Endodermal cell (in vitro differentiated cells): ENCODE measurements at places on chromosomes 1 and 21.

GRCh38 chr1:213103377-213104306 is 52.6 kb downstream of the RPS6KC1 start:
- no peak for DNase-seq

- DNase-seq = peak; percentile 72
These were observed 1323.2 kb downstream of the AMY1C start for GRCh38 chr1:105072850-105073249.

GRCh38 chr1:92577261-92577895 is 90.7 kb upstream of the GFI1 start:
- no peak for DNase-seq

DNA sequence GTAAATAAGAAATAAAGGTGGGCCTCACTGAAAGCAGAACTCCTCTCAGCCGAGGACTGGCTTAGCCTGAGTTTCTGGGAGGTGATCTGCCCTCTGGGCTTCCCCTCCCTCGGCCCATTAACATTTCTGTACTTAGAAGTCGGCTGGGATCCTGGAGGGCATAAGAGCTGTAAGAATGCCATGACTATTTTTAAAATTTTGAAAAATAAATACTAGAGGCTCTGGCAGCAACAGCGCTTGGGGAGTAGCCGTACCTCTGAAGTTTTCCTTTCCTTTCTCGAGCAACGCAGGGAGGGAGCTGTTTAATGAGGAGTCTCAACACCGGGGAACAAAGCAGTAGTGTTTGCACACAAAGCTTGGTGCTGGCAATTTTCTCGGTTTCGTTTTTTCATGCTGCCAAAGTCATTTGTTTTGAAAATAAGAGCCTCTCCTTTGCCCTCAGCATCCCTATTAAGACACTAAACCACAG is 498.7 kb downstream of the SMYD3 start:
- DNase-seq = no peak

DNA sequence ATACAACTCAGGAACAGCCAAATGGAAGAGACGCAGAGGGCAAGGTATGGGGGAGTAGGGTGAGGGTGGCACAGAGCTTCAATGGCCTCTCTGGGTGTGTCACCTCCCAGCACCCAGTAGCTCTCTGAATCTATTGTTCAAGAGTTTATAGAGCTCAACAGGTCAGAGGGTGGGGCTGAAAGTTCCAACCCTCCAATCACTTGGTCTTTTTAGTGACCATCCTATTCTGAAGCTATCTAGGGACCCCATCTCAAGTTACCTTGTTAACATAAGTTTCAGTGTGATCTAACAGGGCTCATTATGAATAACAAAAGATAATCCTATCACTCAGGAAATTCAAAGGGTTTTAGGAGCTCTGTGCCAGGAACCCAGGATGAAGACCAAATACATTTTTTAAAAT is 31.2 kb upstream of the ZNF697 start:
- DNase-seq = peak; percentile 57

- peak; percentile 100 for DNase-seq
These were observed at the start of gene SPATA6 for GRCh38 chr1:48471691-48472576. Gene SPATA6, minus strand, starts transcription at chr1:48472204. Its CDS starts 196 bp downstream, at chr1:48472008.

GRCh38 chr1:42035205-42035829 is 116.6 kb upstream of the HIVEP3 start:
- DNase-seq = peak; percentile 87

GRCh38 chr1:11860587-11860986 is 1.8 kb upstream of the NPPB start:
- no peak for DNase-seq

GRCh38 chr1:150142083-150142482 is 7.6 kb upstream of the PLEKHO1 start:
- no peak for DNase-seq

DNA sequence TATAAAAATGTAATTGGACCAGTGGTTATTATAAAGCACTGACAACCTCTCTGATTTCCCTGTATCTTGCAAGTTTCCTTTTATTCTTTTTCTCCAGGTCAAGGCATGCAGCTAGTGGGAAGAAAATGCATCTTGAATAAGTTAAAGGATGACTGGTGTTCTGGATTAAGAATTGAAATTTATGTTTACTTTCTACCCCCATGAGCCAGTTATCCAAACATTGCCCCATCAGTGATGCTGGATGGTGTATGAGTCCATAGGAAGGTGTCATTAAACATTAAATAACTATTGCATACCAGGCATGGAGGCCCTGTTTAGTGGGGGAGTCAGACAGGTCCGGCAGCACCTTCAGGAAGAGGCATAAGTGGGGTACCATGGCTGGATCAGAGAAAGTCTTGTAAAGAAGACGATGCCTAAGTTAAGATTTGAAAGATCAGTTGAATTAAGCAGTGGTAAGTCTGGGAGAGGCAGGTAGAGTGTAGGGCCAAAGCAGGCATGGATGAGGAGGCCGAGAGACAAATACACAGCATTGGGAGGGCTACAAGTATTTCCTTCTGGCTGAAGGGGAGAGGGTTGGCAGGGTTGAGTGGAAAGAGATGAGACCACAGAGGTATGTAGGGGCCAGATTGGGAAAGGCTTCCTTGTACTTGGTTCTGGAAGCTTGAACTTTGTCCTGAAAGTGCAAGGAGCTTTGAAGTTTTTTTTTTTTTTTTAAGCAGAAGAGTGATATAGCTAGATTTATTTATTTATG is 5.7 kb downstream of the SZRD1 start:
- no peak for DNase-seq

DNA sequence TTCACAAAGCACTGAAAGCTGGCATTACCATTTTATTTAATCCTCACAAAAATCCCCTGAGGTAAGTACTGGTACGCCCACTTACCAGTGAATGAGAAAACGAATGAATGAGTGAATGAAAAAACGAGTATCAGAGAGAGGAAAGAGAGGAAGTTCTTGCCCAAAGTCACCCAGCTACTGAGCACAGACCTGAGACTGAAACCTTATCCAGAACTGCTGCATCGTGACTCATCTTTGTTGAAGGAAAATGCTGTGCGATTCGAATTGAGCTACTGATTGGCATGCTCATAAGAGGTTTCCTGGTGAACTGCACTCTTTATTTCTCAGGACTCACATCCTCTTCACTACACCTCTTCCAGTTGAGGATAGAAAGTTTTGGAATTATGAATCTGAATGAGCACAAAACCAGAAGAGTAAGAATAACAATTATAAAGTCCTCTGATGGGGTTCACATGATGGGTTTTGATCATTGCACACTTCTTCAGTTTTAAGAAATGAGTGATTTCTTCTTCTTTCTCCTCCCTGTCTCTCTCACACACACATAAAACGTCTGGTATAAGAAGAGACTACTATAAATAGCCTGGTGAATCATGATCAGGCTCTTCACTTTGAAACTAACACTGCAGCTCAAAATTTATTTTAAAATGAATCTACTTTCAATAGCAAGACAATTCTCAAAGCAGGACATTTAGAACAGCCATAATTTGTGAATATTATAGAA is 32.1 kb downstream of the IL12RB2 start:
- no peak for DNase-seq

DNA sequence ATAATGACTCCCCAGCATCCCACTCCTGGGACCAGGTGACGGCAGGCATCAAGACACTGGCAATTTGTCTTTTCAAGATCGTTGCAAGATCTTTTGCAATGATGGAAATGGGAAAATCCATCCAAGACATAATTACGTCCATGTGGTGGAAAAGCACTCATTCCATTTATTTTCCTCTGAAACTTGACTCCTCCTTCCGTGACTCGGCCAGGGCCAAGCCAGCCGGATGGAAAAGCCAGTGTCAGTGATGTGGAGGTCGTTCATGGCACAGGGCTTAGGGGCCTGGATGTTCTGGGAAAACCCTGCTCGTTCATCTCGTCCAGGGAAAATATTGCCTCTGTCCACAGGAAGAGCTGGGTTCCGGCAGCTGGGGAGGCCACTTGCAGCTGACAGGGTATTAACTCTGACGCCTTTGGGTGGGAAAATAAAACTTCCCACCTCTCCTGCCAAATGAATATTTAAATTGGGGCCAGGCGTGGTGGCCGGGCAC is 46.2 kb downstream of the C1orf198 start:
- DNase-seq = peak; percentile 24

- peak; percentile 51 for DNase-seq
These were observed 3.6 kb downstream of the ZC3H12A start for GRCh38 chr1:37477946-37478345.

- peak; percentile 86 for DNase-seq
These were observed at the start of gene MFAP2 for GRCh38 chr1:16980473-16981268. Gene MFAP2, minus strand, starts transcription at chr1:16980620. Its CDS starts 2,347 bp downstream, at chr1:16978273.

- DNase-seq = no peak
These were observed 79.0 kb downstream of the SLC45A1 start for GRCh38 chr1:8396786-8397406.

DNA sequence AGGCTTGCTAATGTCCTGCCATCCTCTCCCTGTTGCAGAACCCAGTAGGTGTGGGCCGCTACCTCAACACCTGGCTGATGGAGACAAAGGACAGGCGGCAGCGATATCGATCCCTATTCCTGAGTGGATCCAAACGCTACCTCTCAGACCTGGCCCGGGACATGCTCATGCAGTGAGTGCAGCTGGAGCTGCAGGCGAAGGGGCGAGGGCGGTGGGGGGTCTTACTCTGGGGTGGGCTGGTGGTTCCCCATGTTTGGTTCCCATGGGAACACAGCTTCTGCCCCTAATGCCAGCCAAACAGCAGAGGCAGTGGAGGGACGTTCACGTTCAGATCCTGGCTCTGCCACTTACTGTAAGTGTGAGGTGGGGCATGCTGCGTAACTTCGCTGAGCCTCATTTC is 15.8 kb upstream of the TTC22 start:
- no peak for DNase-seq

GRCh38 chr1:167297222-167298214 is 76.8 kb downstream of the POU2F1 start:
- no peak for DNase-seq

DNA sequence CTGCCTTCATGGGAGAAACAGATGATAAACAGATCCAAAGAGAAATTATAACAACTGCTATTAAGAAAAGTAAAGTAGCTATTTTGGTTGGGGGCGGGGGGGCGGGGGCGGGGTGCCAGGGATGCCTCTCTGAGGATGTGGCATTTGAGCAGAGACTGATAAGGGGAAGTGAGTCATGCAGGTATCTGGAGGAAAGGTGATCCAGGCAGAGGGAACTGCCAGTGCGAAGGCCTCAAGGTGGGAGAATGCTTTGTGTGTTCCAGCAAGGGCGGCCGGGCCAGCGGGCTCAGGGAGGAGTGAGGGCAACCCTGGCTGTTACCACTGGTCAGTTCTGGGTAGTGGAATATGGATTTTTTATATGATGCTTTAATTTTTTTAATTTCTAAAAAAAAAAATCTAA is 7.0 kb upstream of the TNFRSF1B start:
- DNase-seq = no peak

- peak; percentile 17 for DNase-seq
These were observed 63.7 kb downstream of the MATN1 start for GRCh38 chr1:30659702-30660101.

DNA sequence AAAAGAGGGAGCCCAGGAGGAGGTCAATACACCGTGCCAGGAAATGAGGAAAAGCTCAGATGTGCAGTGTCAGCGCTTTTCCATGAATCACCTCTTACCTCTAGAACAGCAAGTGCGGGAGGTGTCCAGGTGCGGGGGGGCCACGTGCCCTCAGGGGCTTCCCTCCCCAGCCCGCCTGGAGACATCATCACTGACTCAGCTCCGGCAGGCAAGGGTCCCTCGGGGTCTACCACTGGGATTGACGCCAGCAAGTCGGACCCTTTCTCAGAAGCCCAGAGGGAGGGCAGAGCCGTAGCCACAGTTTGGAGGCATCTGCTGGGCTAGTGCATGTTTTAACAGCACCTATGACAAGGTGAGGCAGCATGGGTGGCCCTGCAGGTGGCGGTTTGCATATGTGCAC is 67.4 kb upstream of the TRAPPC10 start:
- DNase-seq = no peak

DNA sequence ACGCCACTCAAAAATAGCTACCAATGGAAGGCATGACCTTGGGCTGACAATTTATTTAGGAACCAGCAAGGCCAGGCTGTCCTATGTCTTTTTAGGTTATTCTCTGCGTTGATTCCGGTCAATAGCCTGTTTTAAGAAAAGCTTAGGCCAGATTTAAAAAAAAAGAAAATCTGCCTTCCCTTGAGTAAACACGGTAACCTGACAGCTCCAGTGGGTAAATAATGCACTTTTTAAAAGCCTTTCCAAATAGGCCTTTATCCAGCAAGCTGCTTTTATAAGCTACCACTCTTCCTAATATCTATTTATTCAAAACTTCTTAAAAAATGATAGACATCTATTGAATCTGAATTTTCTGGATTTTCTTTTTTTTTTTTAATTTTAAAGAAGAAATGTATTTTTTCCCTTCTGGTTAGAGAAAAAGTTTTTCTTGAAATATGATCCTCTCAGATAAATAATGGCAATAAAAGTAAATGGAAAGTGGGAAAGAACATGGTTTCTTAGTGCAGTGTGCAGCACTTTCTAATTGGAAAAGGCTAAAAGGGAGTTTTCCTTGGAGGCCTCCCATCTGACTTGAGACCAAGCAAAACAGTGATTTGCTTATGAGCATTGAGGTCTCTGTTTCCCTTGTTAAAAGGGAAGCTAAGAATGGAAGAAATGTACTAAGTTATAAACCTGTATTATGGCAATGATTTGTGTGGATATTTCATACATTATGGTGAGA is 281.0 kb upstream of the RUNX1 start:
- DNase-seq = no peak

- no peak for DNase-seq
These were observed 122.8 kb upstream of the IVNS1ABP start for GRCh38 chr1:185439727-185440415.

DNA sequence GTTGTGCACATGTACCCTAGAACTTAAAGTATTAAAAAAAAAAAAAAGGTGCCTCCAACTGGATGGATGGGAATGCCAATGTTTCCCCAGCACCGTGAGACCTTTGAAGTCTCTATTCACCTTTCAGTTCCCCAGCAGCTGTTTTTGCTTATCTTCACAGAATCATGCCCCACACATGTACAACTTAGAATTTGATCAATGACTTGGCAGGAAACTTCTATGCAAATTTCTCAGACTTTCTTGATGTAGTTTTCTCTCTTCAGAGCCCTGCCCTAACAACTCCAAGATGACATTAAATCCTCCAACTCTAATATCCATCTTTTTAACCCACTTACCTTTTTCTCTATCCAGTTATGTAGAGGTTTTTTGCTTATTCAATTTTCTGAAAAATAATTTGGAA is 144.3 kb downstream of the PLPPR5 start:
- DNase-seq = no peak

DNA sequence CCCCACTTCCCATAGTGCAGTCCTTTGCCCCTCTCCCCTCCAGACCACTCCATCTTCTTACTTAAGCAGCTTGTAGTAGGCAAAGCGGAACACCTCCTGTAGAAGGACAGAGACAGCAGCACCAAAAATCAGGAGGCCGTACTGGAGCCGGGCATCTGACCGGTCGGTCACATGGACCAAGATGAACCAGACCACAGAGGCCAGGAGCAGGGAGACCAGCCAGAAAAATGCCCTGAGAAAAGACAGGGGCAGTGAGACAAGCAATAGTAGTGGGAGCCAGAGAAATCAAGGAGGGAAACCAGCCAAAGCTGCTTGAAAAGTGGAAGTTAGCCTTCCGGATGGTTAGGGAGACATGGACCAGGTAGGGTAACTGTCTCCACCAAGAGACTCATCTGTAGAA is 920 bp downstream of the APH1A start:
- no peak for DNase-seq
